ENCODE measurements at places on chromosomes 7 and 10.
A peak's percentile ranks its signal among the peaks of the same experiment; 100 is the strongest.

GRCh38 chr10:100742936-100743335 is 2.4 kb upstream of the PAX2 start:
- no peak for DNase-seq

- no peak for DNase-seq
These were observed 87.0 kb downstream of the ADK start for GRCh38 chr10:74238031-74238431.

DNA sequence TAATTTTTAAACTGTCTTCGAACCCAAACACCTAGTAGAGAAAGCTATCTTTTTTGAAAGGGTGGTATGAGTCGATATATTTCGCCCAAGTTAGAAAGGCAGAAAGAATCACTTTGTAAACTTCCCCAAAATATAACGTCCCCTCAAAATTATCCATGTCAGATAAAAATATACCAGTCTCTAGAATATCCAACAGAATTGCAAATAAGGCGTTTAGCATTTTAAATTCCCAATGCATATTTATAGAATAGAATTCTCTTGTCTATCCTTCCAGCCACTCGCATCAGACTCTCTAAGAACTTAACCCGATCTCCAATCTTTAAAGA is 2.1 kb downstream of the CTBP2 start:
- DNase-seq = no peak

DNA sequence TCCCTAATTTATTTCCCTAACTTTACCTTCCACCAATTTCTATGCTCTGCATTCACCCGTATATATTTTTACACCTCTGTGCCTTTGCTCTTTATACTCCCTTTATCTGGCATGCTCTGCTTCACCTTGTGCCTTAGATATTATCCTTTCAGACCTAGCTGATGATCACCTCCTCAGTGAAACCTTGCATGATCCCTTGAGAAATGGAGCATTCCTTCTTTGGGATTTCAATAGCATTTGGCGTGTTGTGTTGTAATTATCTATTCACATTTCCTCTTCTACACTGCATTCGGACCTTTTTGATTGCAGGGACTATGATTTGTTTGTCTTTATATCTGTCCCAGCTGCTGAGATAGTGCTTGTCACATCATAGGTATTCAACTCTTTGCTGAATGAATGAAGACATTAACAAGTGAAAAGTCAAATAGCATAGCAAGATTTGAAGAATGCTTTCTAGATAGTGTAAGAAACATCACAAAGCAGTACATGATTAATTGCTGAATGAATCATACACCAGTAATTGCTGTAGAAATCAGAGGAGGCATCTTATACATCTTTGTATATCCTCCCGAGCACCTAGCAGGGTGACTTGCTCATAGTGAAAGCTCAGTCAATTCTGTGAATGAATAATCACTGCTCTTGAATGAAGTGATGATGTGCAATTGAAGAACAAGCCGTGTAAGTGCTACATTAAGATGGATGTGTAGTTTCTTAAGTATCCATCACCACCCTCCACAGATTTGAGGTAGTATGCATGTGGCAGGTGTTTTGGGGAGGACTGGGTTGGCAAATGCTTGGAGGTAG is 2.0 kb upstream of the TM9SF3 start:
- no peak for DNase-seq

DNA sequence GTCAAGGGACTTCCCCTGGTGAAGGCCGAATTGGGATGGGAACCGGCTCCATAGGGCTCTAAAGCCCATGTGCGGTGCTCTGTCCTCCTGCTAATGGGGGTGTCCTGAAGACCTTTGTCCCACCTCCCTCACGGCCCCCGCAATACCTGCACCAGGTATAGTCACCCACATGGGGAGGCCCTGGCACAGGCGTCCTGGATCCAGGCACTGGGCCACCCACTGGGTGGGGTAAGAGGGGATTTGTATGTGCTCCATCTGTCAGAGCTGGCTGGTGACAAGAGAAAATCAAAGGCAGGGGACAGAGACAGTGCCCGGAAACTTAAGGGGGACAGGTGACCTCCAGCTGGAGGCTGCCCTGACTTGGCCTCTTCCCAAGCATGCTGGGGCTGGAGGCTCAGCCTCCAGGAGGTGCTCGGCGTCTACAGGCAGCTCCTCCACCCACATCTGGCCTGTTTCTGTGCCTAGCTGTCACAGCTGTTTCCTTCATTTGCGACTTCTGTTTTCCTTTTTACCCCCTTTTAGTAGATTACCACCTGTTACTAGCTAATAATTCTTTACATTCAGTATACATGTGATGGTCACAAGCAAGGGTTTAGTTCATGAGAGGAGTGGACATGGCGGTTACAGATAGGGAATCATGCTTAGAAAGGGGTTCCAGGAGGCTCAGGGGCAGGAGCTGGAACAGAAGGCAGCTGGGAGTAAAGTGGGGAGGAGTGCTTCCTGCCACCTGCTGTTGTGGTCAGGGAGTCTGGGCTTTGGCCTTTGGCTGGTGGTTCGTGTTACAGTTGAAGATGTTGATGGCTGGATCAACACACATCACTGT is 2.3 kb upstream of the CUZD1 start:
- no peak for DNase-seq

DNA sequence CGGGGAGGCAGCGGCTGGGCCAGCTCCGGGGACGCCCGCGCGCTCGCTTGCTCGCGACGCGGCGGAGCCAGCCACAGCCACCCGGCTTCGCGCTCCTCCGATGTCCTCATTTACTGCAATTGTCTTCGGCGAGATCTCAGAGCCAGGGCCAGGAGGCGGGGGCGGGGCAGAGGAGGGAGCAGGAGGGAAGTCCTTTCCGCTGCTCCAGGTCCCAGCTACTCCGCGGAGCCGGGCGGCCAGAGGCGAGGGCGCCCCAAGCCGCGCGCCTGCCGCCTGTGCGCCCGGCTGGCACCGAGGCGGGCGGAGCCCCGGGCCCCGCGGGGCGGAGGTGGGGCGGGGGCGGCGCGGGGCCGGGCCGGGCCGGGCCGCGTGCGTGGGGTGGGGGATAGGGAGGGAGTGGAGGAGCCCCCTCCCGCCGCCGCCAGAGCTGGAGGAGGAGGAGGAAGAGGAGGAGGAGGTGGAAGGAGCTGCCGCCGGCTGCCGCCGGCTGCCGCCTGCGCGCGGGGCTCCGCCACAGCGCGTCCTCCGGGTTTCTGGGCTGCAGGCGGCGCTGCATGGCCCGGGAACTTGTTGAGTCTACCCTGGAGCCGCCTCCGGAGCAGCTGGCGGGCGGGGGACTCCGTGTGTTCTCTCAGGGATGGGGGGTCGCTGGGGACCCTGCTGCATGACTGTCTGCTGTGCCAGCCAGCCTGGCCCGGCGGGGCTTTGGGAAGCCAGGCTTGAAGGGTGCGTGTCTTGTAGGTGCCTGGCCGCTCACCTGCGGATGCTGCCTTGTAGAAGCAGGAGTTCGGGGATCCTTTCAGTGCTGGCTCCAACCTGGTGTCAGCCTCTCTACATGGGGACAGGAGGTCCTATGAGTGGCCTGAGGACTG is at the start of gene INSYN2A:
INSYN2A (minus strand) TSS at position 310 of the 872 bp plus-strand sequence. CDS start 20,196 bp downstream, outside the sequence.
- no peak for DNase-seq

GRCh38 chr10:114868870-114869519 is 47.4 kb downstream of the FHIP2A start:
- no peak for DNase-seq

GRCh38 chr10:45655219-45655618 is 17.4 kb downstream of the ZFAND4 start:
- DNase-seq = no peak

DNA sequence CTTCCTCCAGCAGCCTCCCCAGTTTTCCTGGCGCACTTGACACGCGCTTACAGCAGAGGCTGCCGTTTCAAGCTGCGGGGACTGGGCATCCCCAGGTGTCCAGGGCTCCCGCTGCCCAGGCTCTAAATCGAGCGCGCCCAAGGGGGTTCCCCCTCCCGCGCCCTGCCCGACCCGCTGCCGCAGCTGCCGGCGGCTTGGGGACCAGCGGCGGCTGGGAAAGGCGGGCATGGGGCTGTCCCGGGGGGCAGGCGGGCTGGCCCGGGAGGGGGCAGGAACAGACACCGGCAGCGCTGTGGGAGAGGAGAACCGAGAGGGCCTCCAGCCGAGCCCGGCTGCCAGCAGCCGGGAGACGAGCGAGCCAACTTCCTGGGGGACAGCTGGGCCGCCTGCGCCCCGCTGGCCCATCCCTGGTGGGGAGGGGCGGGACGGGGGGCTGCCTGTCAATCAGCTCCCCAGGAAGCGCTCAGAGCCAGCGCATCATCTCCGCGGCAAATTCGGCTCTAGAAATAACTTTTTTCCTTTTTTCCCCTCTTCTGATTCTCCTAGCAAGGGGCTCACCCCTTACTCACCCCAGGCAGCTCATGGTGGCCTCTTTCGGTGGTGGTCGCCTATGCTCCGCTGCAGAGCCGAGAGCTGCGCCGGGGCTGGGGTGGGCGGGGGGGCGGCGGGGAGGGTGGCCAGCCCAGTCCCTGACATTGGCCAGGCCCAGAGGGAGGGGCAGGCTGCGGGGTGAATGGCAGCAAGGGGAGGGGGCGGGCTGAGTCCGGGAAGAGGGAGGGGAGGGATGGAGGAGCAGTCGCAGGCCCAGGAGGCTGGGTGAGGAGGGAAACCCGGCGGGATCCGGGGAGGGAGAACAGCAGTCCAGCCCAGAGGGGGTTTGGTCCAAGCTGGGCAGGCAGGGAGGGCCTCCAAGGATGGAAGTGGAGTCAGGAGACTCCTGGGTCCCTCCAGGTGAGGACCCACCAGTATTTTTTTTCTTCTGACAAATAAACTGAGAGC is 14.7 kb downstream of the GRID2IP start:
- no peak for DNase-seq

GRCh38 chr7:100673302-100673941 is at the start of gene GNB2:
Gene GNB2 (plus strand): TSS chr7:100673740. CDS start chr7:100676266, 2,526 bp downstream.
- peak; percentile 94 for DNase-seq

- DNase-seq = no peak
These were observed 875.8 kb upstream of the KCND2 start for GRCh38 chr7:119397156-119397555.

- DNase-seq = no peak
These were observed 28.1 kb downstream of the PNLIPRP2 start for GRCh38 chr10:116648903-116649302.

Data from activated T-helper 1 cell treated with Interleukin-2 at 50 U/mL for 16 hours (primary cell).